T-helper 2 cell treated with Interferon-gamma antibody and Interleukin-4, amounts not matched to agents 5 μg/mL and 100 μg/mL, for 36 hours (primary cell): ENCODE measurements at places on chromosomes 6 and 20.

DNA sequence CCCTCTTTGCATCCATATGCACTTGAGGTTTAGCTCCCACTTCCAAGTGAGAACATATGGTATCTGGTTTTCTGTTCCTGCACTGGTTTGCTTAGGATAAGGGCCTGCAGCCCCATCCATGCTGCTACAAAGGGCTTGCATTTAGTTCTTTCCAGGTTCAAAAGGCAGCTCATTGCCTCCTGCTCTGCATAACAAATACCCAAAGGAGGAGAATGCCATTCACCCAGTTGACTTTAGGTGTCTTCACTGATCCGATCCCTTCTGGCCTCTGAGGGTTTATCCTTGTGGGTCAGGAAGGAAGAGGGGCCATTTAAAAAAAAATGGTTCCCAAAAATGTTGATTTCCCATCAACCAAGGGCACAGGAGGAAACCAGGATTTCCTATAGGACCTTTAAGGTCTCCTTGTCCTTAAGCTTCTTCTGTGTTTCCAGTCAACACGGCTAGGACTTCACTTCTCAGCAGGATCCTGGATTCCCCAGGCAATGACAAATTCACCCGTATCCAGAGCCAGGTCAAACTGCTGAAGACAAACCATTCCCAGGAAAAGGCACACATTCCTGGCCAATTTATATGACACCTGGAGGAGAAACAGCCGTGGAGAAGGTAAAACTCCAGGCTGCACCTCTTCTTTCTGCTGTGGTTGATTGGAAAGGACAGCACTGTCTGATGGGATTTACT lies 447.7 kb upstream of the CDH4 start:
- DNase-seq, result no peak

DNA sequence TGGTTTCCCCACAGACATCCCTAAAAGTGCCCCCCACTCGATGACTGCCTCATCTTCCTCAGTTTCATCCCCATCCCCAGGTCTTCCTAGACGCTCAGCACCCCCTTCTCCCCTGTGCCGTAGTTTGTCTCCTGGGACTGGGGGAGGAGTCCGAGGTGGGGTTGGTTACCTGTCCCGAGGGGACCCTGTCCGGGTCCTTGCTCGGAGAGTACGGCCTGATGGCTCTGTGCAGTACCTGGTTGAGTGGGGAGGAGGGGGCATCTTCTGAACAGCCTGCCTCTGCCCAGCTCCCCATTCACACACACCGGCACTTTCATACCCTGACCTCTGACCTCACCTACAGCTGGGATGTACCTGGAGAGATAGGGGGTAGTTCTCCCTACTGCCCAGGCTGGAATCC lies 2.1 kb downstream of the CUTA start:
- no peak for DNase-seq

GRCh38 chr6:122735582-122735981 lies 43.9 kb upstream of the FABP7 start:
- DNase-seq, result no peak

GRCh38 chr6:74715355-74716085 lies 490.3 kb downstream of the COL12A1 start:
- DNase-seq, result no peak

DNA sequence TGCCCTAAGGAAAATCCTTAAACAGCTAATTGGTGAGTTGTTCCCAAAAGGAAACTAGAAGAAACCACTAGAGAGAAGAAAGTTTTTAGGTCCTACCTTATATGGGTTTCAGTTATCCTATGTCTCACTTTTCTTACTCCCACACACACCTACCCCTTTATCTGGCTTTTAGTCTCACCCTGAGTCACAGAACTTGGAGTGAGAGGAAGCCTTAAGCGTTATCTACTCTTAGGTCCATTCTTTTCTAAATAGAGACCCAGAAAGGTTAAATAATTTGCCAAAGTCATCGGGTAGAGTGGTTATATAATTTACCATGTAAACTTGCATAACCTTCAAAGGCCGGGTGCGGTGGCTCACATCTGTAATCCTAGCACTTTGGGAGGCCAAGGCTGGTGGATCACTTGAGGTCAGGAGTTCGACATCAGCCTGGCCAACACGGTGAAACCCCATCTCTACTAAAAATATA lies 4.3 kb upstream of the RPP21 start:
- no peak for DNase-seq
